ENCODE measurements at places on chromosomes 5 and 9. TPM values are rescaled to one million over a fixed set of nuclear protein-coding genes. Genes with fewer than 3 reads are reported as not detected.

GRCh38 chr5:34854459-34855174 is 15.7 kb downstream of the TTC23L start:
- DNase-seq, result no peak

- no peak for DNase-seq
These were observed 1257.8 kb downstream of the MAT2B start for GRCh38 chr5:164763206-164763605.

DNA sequence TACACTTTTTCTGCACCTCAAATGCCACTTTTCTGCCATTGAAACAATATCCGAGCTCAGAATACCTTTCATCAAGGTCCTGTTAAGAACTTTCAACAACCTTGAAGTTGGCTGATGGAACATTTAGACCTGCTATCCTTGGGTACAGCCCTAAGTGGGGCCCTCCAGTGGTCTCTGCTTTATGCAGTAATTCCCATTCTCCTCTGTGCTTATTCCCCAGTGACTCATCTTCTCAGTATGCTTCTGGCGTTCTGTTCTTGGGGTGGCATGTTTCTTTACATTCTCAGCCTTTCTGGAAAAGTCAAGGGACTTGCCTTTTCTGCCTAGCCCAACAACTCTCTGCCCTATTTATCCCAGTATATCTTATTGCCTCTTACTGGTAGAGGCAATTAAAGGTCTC is 7.1 kb downstream of the ANP32B start:
- peak; percentile 27 for DNase-seq

AIF1L gene
- not detected for total RNA-seq

DNA sequence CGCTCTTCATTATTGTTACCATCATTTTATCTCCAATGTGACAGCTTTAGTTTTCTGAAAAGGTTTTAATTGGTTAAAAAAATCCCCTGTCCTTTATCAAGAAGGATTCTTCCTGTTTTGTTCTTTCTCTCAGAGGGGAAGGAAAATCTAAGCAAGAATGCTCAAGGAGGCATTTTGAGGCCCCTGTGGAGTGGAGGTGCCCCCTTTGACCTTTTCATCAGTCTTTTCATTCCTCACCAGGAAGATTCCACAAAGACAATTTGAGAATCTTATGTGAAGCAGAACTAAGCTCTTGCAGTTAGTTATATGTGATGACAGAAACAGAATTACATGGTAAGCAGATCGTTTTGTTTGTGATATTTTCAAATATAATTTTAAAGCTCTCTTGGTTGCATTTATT is 489.6 kb downstream of the MAN2A1 start:
- no peak for DNase-seq

C7 gene
- not detected for total RNA-seq

GRCh38 chr5:84688566-84688965 is 303.9 kb upstream of the EDIL3 start:
- DNase-seq, result no peak

GRCh38 chr5:136199408-136199807 is 6.4 kb upstream of the SMIM32 start:
- no peak for DNase-seq

IRX2 gene
- total RNA-seq, result not detected

- DNase-seq, result no peak
These were observed 607 bp downstream of the UQCRQ start for GRCh38 chr5:132867046-132867451.

GRCh38 chr9:4905135-4905490 is 80.0 kb upstream of the JAK2 start:
- no peak for DNase-seq

DNA sequence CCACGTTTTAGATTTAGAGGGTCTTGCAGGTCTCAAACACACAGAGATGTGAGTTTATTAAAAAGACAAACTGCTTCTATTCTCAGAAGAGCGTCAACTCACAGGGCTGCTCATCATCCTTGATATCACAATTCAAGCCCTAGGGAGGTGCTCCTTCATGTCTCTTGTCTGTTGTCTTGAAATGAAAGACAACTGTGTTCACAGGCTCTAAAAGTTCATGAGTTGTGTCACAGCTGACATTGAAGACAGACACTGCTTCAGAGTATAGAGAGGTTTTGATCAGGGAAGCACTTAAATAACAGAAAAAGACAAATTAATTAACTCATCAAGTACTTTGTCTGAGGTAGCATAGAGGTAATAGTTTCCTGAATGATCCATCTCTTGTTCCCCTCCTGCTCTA is 1917.6 kb upstream of the WWC1 start:
- DNase-seq, result no peak

GRCh38 chr5:93925321-93925720 is 183.9 kb upstream of the POU5F2 start:
- no peak for DNase-seq

DNA sequence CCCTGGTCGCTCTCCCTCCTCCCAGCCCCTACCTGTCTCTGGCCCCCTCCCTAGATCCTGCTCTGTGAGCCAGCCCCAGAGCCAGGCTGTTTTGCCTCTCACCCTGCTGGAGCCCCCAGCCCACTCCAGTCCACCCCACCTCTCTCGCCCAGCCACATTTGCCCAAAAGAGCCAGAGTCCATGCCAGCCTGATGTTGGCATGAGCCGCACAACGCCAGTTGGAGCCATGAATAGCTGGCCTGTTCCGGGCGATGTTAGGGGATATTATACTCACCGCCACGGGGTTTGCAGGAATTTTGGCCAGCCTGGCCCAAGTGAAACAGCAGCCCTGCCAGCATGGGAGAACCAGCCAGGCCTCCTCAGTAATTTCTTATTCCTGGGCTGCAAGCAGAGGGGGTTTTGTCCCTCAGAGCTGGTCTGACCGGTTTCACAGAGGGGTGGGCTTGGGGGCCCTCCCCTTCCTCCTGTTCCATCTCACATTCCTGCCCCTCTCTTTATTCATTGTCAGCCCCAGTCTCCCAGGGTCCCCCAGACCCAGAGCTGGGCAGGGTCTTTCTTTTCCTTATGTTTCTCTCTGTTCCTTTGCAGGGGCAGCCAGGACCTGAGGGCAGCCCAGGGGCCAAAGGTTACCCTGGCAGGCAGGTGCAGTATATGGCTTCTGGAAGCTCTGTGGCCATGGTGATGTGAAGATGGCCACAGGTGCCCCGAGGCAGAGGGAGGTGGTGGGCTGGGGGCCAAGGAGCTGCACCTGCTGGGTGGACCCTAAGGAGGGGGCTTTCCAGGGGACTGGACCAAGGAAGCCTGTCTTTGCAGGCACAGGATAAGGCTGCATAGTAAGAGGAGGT is 50.1 kb downstream of the COL27A1 start:
- no peak for DNase-seq
